DND-41 (cell line): ENCODE measurements at places on chromosomes 1 and 21.
A peak's percentile ranks its signal among the peaks of the same experiment; 100 is the strongest.

- DNase-seq, result no peak
Observed at GRCh38 chr1:238624776-238625175, 734.1 kb upstream of the ZP4 start.

DNA sequence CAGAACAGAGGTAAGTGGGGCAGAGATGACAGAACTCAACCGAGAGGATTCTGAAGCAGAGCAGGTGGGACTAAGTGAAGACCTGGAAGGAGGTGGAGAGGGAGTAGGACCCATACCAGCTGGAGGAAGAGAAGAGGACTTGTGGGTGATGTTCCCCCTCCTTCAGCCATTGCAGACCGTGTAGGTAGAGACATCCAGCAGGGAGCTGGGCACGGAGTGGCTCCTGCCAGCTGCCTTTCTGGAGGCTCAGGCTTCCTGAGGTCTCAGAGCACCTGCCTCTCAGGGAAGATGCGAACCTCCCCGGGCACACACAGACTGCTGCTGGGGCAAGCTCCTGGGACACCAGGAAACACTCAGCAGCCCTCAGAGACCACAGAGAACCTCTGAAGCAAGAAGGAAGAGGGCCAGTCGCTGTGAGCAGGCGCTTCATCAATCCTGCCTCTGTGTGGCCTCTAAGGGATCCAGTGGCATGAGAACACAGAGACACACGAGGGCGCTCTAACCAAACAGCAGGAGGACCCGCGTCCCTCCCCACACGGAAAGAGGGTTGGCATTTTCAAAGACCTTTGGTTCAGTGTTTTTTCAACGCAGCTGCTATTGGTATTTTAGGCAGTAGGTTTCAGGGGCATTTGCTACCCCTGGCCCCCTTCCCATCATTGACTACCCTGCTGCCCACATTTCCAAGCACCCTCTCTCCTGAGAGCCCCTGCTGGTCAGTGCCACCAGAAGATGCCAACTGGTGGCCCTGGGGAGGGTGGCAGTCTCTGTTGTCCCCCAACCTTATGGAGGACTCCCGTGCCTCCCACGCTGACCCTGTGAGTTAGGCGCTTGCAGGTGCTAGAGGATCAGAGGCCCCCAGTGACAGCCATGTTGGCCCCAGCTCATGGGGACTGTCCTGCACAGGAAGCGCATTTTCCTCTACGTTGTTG is 89.6 kb upstream of the EDN2 start:
- peak; percentile 88 for DNase-seq

GRCh38 chr21:36491209-36491910 is 11.4 kb upstream of the CLDN14 start:
- no peak for DNase-seq

GRCh38 chr1:64906447-64906846 is 59.9 kb downstream of the JAK1 start:
- no peak for DNase-seq

GRCh38 chr1:50605186-50605875 is 182.1 kb upstream of the DMRTA2 start:
- no peak for DNase-seq

- DNase-seq, result no peak
Observed at GRCh38 chr1:212488436-212489283, 55.9 kb downstream of the NENF start.

- DNase-seq, result no peak
Observed at GRCh38 chr1:119324198-119324597, 44.4 kb upstream of the HAO2 start.

DNA sequence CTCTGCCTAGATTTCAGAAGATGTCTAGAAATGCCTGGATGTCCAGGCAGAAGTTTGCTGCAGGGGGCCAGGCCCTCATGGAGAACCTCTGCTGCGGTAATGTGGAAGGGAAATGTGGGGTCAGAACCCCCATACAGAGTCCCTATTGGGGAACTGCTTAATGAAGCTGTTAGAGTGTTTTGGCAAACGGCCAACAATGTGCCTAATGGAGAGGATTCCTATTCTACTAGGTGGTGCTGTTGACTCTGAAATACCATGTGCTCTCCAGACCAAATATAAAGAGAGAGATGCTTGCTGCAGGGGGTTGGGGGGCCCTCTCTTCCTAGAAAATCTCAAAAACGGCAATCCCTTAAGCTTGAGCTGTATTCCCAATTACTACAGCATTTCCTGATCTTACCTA is 57.1 kb upstream of the DR1 start:
- no peak for DNase-seq

DNA sequence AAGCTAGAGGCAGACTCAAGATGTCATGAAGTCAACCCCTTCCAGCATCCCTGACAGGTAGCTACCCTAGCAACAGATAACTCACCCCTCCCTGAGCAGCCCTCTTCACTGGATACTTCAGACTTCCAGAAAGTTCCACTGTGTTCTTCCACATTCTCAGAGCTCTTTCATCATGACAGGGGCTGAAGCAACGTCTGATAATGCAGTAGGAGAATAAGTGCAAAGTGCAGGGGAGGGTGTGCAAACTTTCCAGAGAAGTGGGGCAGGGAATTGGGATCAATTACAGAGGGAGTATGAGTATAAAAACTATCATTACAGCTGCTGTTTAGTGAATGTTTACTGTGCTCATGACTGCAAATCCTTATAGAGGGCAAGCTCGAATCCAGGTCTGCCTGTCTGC is 26.4 kb upstream of the FOXE3 start:
- no peak for DNase-seq

DNA sequence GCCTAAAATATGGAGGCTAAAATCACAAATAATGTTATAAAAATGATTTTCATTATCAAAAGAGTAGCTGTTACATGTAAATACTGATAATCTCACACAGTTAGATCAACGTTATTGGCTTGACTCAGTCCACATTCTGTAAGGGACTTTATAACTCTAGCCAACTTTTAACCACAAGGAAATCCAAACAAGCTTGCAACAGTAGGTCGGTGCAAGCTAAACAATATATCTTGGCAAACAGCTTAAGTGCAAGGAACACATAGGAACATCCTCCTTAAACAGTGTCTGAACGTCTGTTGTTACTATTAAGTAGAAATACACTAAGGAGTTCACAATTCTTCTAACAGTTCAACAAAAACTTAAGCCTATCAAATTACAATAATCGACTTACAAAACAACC is 126.7 kb downstream of the EIF4G3 start:
- no peak for DNase-seq
